ENCODE measurements at places on chromosomes 5 and 9. TPM values are rescaled to one million over a fixed set of nuclear protein-coding genes. Genes with fewer than 3 reads are reported as not detected.

Gene LECT2
- total RNA-seq, result not detected

Gene STPG3
- total RNA-seq, result not detected

Gene FBP2
- total RNA-seq, result not detected

Gene PRDM9
- not detected for total RNA-seq

Gene FGF18
- not detected for total RNA-seq

Gene TNFSF8
- total RNA-seq, result 45.3 TPM

Gene PIP5KL1
- 2.5 TPM for total RNA-seq

Gene GPR150
- 0.44 TPM for total RNA-seq

Gene FGF1
- total RNA-seq, result not detected

Gene RNF180
- not detected for total RNA-seq

Gene DOK3
- 9.8 TPM for total RNA-seq

Gene CYSRT1
- not detected for total RNA-seq

Gene SLC45A2
- 0.27 TPM for total RNA-seq

Gene PRRT1B
- total RNA-seq, result not detected

Gene EGFL7
- total RNA-seq, result 0.69 TPM

Gene CATSPER3
- 0.17 TPM for total RNA-seq

Gene GPX8
- not detected for total RNA-seq

Gene ARID3C
- 0.25 TPM for total RNA-seq

Gene FAT2
- not detected for total RNA-seq

Gene PCDHA7
- not detected for total RNA-seq

Gene DRD1
- total RNA-seq, result not detected

Gene LRRTM2
- not detected for total RNA-seq

Gene OTULINL
- 16.5 TPM for total RNA-seq

Gene SVEP1
- not detected for total RNA-seq
